ENCODE measurements at places on chromosomes 6 and 20.
A peak's percentile ranks its signal among the peaks of the same experiment; 100 is the strongest.

DNA sequence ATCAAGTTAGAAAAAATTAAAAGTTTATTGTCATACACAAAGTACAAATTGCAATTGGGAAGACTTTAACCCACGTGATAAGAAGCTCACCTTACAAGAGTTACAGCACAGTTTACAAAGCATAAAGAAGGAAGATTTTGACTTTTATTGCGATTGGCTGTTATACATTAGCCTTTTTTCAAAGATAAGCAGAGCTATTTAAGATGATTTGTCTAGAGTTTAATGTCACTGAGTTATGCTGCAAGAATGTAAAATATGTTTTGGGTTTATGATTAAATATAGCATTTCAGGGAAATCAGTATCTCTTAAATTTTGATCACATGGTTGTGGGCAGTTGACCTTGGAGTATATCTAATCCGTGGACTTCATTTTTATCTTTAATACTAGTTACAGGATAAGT, 664.2 kb upstream of the PTCHD4 start:
- DNase-seq, result no peak

GRCh38 chr6:75201901-75202672, 3.8 kb downstream of the COL12A1 start:
- DNase-seq, result no peak

DNA sequence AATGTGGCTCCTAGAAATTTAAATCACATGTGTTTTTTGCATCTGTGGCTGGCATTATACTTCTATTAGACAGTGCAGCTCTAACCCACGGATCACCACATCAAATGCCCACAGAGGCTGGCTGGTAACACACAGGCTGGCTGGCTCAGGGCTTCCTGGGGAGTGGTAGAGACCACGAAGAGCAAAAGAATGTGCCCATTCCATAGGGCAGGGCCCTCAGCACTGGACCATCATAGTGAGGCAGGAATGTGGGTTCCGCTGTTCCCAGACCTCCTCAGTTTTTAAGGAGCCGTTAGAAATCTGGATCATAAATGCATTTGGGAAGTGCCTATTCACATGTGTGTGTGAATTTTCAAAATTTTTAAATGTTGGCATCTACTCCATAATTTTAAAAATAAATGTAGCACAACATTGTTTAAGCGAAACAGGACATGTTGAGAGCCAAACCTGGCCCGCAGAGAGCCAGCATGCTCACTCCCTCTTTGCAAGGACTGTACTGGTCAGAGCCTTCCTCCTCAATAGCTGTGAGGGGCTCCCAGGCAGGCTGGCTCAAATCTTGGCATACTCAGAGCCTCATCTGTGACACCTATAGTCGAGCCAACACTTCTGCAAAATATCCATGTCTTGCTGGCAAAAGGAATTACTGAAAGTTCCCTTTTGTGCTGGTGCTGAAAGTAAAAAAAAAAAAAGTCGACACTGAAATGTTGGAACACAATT, 190.5 kb downstream of the FNDC1 start:
- DNase-seq, result no peak

DNA sequence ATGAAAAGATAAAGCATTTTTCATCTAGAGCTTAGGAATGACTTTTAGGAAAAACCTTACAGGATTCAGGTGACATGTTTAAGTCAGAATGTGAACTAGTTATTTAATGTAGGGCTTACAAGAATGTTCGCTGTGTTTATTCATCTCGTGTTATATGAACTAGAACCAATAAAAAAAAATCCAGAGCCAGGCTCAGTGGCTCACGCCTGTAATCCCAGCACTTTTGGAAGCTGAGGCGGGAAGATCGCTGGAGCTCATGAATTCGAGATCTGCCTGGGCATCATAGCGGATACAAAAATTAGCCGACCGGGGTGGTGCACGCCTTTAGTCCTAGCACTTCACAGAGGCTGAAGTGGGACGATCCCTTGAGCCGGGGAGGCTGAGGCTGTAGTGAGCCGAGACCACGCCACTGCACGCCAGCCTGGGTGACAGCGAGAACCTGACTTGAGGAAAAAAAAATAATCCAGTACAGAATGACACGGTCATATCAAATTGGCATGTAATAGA, 46.3 kb downstream of the OR2B2 start:
- DNase-seq, result no peak

DNA sequence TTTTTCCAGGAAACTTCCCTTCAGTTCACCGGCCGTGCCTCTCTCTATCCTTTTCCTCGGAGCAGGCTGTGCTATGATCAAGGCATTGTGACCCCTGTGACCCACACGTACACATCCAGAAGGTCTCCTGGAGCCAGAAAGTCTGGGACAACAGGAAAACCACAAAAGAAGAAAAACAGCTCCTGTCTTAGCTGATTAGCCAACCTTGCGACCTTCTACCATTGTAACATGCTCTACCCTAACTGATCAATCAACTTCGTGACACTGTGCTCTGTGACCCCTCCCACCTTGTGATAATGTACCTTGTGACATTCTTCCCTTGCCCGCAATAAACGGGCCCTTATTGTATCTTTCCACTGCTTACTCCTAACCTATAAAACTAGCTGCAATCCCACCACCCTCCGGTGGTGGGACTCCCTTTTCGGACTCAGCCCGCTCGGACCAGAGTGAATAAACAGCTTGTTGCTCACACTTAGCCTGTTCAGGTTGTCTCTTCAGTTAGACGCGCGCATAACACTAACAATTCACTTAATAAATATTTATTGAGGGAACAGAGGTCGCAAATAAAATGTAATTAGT, 24.2 kb downstream of the ZNF311 start:
- DNase-seq, result peak; percentile 71

GRCh38 chr6:104201557-104201956, 658.2 kb downstream of the HACE1 start:
- no peak for DNase-seq

- no peak for DNase-seq
These were observed 575.9 kb upstream of the JAG1 start for GRCh38 chr20:11249683-11250082.

DNA sequence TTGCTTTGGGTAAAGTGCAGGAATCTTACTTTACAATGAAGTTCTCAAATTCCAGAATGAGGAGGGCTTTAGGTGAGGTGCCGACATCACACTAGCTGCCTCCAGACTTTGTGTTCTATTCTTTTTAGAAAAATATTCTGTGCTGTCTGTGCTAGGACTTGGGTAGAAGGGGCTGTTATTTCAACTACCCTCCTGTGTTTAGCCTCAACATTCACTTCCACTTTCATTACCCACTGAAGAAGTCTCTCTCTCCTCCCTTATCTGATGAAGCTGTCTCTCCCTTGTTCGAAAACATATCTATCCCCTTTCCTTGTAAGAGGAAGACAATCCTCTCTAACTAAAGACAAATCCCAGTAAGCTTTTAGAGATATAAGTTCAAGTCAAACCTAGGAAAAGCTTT, 25.0 kb upstream of the BRPF3 start:
- DNase-seq, result no peak

DNA sequence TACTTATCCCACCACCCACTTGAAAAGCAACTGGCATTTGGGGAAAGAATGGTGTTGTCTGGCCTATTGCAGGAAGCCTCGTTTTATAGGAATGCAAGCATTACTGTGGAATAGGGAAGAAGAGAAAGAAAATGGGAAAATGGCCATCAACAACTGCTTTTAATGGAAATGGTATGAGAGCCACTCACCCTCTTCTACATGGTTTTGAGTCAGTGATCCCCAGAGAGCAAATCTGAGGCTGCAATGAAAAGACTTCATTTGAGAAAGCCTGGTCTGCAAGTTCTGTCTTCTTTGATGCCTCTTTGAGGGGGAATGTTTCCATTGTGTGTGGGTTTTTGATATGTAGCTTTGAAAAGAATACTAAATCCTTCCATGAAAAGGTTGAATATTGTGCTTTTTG, 172.3 kb upstream of the HDDC2 start:
- no peak for DNase-seq

GRCh38 chr6:106159531-106159940, 73.4 kb downstream of the PRDM1 start:
- peak; percentile 36 for DNase-seq

DNA sequence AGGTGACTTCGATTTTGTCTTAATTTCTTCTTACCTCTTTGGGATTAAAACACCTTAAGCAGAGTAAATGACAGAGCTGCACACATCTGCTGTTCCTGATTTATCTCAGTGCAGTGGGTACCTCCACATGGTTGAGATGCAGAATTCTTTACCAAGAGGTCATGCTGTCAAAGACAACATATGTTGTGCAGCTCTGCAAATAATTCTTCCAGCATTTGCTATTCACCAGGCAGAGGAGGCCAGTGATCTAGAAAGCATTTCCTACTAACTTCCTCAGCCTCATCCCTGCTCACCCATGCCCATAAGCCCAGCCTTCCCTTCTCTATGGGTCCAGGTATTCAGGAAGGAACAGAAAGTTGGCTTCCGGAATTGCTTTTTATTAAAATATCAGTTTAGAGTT, 109.3 kb downstream of the THBS2 start:
- DNase-seq, result no peak

GRCh38 chr6:43763812-43764522, 6.0 kb upstream of the VEGFA start:
- DNase-seq, result no peak

DNA sequence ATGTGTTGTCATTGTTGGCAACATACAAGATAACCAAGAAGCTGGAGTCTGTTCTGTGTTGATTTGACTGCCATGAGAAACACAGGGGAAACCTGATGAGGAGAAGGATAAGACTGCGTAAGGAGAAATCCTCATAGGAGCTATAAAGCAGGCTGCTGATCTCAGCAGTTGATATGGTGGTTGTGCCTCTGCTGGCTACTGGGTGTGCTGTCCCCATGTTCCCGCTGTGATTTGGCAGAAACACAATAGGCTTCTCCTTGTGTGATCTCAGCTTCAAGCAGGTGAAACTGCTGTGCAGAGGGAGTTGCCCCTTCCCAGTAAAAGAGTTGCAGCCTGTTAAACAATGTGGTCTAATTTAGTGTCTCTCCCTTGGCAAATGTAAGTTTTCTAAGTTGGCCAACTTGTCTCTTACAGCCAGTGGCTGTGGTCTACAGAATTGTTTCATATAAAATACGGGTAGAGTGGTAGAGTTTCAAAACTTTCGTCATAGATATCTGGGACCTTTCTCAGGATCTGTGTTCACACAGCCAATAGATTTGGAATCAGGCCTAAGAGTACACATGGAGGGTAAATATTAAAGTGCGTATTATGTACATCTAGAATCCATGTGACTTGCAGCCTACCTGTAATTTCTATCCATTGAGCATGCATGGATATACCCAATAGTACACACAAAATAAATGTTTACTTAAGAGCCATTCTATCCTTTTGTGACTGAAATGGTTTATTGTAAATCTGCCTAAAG, 78.4 kb downstream of the RNF144B start:
- DNase-seq, result no peak
